ENCODE measurements at places on chromosomes 4 and X.

DNA sequence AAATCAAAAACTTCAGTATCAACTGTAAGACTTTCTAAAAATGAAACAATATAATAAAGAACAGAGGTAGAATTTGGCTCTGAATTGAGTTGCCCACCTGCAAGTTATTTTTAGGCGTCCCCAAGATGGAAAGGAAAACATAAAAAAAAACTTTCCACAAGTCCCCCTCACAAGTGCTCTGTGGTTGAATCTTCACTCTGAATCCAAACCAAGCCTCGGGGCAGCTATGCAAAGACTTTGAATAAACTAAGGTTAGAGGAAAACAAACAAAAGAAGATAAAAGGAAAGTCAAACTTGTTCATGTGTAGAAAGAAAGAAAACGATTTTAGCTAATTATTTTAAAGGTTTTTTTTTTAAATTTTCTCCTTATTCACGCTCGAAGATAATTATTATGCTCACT, 372.4 kb upstream of the SLIT2 start:
- no peak for DNase-seq

DNA sequence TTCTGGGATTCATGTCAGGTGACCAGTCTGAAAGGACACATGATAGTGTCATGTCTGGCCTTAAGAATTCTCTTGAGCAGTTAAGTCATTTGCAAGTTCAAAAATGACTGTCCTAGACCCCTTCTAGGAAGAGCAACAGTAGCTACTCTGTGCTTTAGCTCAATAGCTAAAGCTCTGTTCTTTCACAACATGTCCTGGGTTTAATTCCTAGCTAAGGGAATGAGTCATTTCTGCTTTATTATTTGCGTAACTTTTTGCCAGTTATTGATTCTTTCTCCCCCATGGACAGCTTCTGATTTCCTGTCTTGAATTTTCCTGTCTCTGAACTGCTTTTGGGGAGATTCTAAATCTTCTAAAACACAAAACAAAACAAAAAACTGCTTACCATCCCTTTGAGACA, 1055.8 kb upstream of the DIAPH2 start:
- no peak for DNase-seq

DNA sequence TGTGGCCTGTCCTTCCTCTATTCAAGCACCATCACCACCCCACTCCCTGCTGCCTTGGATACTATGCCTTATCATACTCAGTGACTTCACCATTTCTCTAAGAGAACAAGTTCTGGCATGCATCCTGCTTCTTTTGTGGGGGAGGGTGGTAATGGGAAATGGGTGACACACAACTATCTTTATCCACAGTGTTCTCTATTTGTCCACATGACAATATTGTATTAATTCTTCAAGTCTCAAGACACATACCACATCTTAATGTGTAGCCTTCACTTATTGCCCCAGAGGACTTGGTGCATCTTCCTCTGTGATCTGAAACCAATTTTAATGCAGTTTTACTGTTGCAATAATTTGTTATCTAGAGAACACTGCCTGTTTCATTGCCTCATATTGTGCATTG, 29.3 kb upstream of the UGT2B7 start:
- no peak for DNase-seq

- DNase-seq: no peak
Measured at GRCh38 chr4:138499627-138500026, 257.5 kb upstream of the SLC7A11 start.

GRCh38 chrX:30659421-30659820, 6.2 kb downstream of the GK start:
- peak; percentile 78 for DNase-seq

DNA sequence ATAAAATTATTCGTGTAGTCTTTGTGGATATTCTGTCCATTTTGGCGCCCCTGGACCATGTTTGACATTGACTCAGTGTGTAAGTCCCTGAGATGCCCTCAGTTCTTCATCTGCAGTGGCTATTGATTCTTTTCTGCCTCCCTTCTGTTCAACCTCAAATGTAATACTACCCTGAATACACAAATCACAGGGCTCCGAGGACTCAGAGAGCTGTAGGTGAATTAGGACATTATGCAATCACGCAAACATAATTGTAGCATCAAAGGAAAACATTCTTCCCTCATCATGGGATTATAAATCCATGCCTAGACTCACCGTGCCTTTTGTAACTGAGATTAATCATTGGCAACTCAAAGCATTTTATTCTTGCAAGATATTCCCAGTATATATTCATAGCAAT, 161.4 kb upstream of the PACRGL start:
- DNase-seq: no peak

- DNase-seq: no peak
Measured at GRCh38 chr4:8121292-8122015, 37.2 kb downstream of the ABLIM2 start.

DNA sequence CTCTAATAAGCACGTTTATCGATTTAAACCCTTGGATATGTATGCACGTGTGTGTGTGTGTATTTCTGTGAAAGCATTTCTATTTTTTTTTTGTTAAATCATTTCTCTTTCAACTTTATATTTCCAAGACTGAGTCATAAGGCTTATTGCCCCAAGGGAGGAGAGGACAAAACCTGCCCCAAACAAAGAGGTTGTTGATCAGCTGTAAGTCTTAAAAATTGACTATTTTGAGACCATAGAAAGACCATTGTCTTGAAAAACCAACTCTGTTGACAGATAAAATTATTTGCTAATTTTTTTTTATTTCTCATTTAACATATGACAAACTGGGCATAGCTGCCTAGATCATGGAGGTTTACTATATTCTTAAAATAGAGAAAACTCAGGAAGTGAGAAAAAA, 222.4 kb downstream of the FMR1NB start:
- no peak for DNase-seq

DNA sequence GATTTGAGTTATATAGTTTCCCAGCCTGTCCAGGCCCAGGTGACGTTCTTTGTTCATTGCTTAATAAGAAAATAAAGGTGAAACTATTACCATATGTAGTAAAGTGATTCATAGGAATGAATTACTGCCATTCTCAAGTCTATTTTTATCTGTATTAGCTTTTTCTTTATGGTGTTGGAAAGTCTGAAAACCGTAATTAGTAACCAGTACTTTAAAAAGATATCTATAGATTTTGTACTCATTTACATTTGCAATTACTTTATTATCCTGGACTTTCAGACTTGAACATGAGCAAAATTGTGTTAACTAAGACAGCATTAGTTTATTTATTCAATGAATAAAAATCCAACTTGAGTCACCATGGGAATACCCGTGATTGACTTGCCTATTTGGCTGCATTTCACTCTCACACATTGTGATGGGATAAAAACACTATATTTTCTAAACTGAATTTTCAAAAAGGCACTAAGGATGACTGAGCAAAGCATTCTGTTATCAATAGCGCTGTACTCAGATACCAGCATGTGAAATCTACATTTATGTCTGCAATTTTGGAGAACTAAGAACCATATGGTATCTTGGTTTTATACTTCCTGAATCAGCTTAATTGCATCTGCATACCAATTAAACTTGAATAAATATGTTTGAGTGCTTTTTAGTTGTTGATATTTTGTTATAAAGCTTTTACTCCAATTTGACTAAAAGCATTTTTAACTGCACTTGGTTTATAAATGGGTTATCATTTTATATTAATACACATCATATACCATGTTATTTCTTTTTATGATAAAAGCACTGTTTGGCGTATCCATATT, 154.6 kb downstream of the CCSER1 start:
- no peak for DNase-seq
